Activated naive CD4-positive, alpha-beta T cell treated with anti-CD3 and anti-CD28 coated beads for 36 hours (primary cell): ENCODE measurements at places on chromosomes 13 and 19. TPM values are rescaled to one million over a fixed set of nuclear protein-coding genes. Genes with fewer than 3 reads are reported as not detected.

DNA sequence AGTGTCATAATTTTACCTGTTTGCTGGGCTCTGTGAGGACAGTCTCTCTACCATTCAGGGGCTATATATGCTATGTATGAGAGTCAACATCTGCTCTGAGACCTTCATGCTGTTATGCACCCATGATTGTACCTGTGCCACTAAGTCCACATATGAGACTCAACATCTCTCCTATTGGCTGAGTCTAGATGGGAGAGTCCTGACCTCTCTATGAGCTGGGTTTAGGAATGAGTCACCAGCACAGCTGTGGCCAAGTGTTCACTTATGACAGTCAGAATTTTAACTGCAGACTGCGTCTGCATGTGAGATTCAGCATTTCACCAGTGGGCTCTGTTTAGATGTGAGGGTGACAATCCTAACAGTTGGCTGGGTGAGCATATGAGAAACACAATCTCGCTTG is 49.5 kb downstream of the ZNF729 start:
- H3K27me3 ChIP-seq: no peaks in the 10 kb centered on the region
- H3K36me3 ChIP-seq: no peaks in the 10 kb centered on the region
- H3K4me1 ChIP-seq: no peaks in the 10 kb centered on the region
- no peak overlapping the region for H3K27ac ChIP-seq
- no peak overlapping the region for H3K4me3 ChIP-seq

DNA sequence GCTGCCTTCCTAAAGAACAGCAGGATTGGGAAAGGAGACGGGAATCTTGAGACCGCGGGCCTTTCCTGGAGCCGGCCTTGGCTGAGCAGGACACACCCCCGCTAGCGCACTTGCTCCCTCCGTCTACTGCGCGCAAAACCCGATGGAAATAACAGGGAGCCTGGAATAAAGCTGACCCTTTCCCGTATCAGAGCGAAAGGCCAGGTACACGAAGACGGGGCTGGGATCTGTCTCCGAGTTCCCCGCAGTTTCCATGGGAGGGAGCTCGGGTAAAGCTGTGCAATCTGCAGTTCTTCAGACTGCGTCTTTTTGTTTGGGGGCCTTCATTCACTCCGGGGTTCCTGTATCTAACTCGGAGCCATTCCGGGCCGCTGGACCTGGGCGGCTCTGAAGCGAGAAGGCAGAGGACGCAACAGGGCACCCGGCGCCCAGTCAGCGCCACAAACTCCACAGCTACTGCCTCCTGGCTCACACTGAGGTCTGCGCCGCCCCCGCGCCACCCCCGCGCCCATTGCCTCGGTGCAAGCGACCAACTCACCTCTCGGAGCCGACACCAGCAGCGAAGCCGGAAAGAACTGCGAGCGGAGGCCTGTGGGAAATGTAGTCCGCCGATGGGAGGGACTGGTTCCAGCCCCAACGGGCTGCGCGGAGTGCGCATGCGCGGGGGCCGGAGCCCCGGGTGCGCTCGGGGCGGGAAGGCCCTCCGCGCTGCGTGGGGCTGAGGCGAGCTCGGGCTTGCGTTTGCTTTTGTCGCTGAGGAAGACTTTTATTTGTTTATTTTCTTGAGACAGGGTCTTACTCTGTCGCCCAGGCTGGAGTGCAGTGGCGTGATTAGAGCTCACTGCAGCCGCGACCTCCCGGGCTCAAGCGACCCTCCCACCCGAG is at the start of gene ZFP14:
Gene ZFP14 (minus strand): TSS at position 577 of the 885 bp plus-strand sequence. CDS start 11,309 bp downstream, outside the sequence.
- peaks cover 20% of the 10 kb centered on the region for H3K36me3 ChIP-seq
- DNase-seq: peak; percentile 96
- H3K27me3 ChIP-seq: no peaks in the 10 kb centered on the region
- peak within 1 kb of the TSS; percentile 84 for H3K27ac ChIP-seq
- peak within 1 kb of the TSS; percentile 90 for H3K4me3 ChIP-seq

- DNase-seq: no peak
- no peaks in the 10 kb centered on the region for H3K4me1 ChIP-seq
- no peaks in the 10 kb centered on the region for H3K27me3 ChIP-seq
- no peak overlapping the region for H3K4me3 ChIP-seq
Measured at GRCh38 chr13:89324582-89324981, 1653.4 kb downstream of the SLITRK5 start.

DNA sequence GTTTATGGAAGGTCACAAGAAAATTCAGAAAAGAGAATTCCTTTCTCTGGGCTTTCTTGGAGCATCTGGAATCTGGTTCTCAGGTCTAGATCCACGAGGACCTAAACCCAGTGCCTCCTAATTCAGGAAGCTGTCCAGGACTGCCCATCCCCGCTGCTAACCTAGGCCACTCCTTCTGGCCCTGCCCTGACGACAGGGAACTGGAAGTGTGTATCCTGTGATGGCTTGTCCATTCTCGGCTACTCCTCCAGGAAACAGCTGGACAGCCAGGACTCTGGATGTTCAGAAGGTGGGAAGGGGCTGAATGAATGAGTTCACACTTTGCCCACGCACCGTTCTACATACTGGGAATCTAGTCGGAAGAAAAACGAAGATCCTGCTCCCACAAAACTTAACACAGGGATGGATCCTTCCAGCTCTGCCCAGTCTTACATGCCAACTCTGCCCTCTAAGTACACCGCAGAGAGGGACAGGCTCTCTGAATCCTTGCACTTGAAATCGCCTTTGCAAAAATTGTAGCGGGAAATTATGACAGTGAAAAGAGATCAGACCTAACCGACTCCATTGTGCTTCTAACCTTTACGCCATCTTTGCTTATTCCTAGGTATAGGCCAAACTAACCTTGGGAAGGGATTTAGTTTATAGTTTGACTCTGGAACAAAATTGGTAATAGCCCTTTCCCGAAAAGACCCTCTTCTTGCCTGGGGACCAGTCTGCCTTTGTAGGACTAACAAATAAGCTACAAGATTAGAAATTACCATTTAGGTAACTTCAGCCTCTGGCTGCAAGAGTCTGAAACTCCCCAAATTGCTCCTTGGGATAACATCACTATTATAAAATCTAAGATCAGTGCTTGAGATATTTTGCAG is 1.8 kb downstream of the LSM4 start:
- DNase-seq: no peak
- peaks cover 57% of the 10 kb centered on the region for H3K4me1 ChIP-seq
- peak overlapping the region; percentile 98 for H3K27ac ChIP-seq
- H3K36me3 ChIP-seq: peaks cover 34% of the 10 kb centered on the region

GRCh38 chr13:111623208-111623607 is 302.8 kb downstream of the TEX29 start:
- H3K4me3 ChIP-seq: no peak overlapping the region
- DNase-seq: no peak
- peaks cover 1% of the 10 kb centered on the region for H3K27me3 ChIP-seq

DNA sequence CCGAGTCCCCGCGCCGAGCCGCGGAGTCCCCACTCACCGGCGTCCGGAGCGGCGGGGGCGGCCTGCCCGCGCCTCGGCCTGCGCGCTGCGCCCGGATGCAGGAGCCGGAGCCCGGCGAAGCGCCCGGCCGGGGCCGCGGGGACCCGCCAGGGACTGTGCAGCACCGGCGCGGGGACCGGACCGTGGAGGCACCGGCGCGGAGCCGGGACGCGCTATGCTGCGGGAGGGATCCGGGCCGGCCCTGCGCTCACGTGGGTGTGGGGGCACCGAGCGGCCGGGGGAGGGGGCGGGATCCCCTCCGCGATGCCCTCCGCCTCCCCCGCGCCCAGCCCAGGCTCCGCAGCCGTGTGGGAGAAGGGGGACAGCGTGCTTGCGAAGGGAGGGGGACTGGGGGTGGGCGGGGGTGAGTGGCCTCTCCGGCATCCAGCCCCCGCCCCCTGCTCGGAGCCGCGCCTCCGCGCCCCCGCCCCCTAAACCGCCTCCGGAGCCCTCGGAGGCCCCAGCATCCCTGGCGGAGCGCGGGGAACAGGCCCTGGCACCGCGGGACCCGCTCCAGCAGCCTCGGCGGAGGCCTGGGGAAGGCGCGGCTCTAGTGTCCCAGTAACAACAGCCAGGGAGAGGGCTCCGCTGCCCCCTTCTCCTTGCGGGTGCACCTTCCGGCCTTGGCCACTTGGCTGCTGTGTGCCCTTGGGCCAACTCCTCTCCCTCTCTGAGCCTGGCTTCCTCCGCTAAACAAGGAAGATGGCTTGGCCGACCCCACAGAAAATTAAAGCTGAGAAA is at the start of gene SLC1A6:
Gene SLC1A6 (minus strand): TSS at position 389 of the 780 bp plus-strand sequence. CDS start 6,954 bp downstream, outside the sequence.
- no peak for DNase-seq
- no peak within 1 kb of the TSS for H3K27ac ChIP-seq
- H3K36me3 ChIP-seq: no peaks in the 10 kb centered on the region
- no peak within 1 kb of the TSS for H3K4me3 ChIP-seq

DNA sequence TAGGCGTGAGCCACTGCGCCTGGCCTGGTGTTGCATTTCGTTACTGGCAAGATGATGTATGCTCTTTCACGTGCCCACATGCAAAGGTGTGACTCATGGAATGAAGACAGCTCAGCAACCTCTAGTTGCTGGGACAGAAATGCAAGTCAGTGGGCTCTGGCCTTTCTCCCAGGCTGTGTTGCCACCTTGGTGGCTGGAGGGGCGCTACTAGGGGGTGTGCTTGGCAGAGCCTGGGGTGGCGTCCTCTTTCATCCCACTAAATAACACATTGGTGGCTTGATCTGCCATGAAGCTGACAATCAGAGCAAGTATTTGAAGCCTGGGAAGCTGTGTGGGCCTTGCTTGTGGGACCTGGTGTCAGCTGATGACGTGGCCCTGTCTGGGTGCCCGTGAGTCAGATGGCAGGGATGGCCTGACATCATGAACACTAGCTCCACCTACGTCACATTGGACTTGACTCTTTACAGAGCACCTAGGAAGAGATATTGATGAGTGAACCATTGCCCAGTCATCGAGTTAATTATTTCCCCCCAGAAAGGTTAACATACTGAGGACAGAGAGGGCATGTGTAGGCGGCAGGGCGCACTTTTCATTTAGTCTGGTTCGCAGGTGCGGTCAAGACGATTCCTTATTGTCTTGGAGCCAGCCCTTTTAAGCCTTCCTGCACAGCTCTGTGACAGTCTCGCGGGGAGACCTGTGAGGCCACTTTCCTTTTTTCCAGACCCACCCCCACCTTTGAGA is 154.2 kb downstream of the TM9SF2 start:
- DNase-seq: peak; percentile 31
- no peak overlapping the region for H3K4me3 ChIP-seq
- H3K27me3 ChIP-seq: no peaks in the 10 kb centered on the region
- H3K27ac ChIP-seq: no peak overlapping the region

GRCh38 chr13:50740052-50740741 is 103.3 kb downstream of the DLEU7 start:
- no peak overlapping the region for H3K4me3 ChIP-seq
- no peaks in the 10 kb centered on the region for H3K27me3 ChIP-seq
- H3K36me3 ChIP-seq: no peaks in the 10 kb centered on the region
- no peak for DNase-seq

GRCh38 chr13:30871588-30872275 is 34.3 kb upstream of the MEDAG start:
- H3K4me1 ChIP-seq: no peaks in the 10 kb centered on the region
- peaks cover 5% of the 10 kb centered on the region for H3K27me3 ChIP-seq
- H3K36me3 ChIP-seq: no peaks in the 10 kb centered on the region
- no peak for DNase-seq

GRCh38 chr13:39448834-39449233 is 154.2 kb downstream of the LHFPL6 start:
- H3K4me1 ChIP-seq: no peaks in the 10 kb centered on the region
- DNase-seq: no peak
- peaks cover 9% of the 10 kb centered on the region for H3K27me3 ChIP-seq
- no peaks in the 10 kb centered on the region for H3K36me3 ChIP-seq

DNA sequence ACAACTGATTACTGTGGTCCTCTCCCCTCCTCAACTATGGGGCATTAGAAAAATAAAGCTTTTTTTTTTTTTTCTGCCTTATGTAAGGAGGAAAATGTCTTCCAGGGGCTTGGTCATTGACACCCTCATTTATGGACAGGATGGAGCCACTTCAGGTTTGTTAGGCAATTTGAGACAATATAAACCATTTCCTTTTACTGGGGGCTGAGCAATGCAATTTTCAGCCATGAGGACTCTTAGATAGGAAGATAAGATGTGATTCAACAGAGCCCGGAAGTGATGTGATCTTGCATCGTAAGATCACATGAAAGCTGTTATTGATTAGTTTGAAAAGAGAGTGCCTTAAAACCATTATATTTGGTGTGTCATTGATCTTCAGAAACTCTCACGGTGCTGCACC is 210.8 kb downstream of the OXGR1 start:
- no peak overlapping the region for H3K27ac ChIP-seq
- no peak overlapping the region for H3K4me3 ChIP-seq
- no peaks in the 10 kb centered on the region for H3K27me3 ChIP-seq
- no peaks in the 10 kb centered on the region for H3K4me1 ChIP-seq

DNA sequence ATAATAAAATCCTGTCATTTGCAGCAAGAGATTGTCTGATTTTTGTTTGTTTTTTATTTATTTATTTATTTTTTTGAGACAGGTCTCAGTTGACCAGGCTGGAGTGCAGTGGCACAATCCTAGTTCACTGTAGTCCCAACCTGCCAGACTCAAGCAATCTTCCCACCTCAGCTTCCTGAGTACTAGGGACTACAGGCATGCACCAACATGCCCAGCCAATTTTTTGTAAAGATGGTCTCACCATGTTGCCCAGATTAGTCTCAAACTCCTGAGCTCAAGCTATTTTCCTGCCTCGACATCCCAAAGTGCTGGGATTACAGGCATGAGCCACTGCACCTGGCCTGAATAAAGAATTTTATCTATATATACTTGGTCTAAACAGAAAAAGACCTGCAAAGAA is 17.6 kb downstream of the ZNF233 start:
- H3K27me3 ChIP-seq: no peaks in the 10 kb centered on the region
- H3K4me1 ChIP-seq: no peaks in the 10 kb centered on the region
- H3K4me3 ChIP-seq: no peak overlapping the region
- H3K27ac ChIP-seq: no peak overlapping the region
- DNase-seq: no peak
- peaks cover 55% of the 10 kb centered on the region for H3K36me3 ChIP-seq

DNA sequence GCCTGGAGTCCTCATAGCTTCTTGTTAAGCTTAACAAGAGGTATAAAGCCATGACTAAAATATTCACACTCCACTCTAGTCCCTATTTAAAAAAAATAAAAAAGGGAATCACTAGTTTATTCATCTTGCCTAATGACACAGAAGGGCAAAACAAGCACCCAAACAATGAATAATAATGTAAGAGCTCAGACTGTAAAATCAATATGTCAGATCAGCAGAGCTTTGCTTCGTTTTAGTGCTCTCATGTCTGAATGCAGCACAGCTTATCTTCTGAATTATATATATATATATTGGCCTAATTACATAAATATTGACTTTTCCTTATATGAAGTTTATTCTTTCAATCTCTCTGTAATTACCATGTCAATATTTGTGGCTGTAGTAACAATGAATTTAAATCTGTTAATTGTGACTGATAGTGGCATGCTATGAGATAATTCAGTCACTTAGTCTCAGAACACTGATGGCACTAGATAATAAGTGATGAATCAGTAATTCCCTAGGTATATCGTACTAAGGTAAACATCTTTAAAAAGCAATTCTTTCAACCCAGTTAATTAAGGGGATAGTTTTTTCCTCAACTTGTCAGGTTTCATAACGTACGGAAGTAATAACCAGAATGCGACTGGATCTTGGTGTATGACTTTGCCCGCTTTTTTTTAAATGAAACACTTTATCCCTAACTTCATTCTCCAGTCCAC is 361.9 kb upstream of the GPC6 start:
- H3K27ac ChIP-seq: no peak overlapping the region
- H3K27me3 ChIP-seq: no peaks in the 10 kb centered on the region

ZNF296 gene
- 1.4 TPM for total RNA-seq

KIR3DL2 gene
- not detected for total RNA-seq

GRAMD1A gene
- 125 TPM for total RNA-seq

SULT2B1 gene
- total RNA-seq: not detected

GEMIN7 gene
- 14.7 TPM for total RNA-seq

TJP3 gene
- 0.93 TPM for total RNA-seq

ACP7 gene
- not detected for total RNA-seq

MAG gene
- total RNA-seq: 0.77 TPM

TTC9B gene
- total RNA-seq: not detected

LGALS13 gene
- not detected for total RNA-seq

KASH5 gene
- 3.2 TPM for total RNA-seq

KPTN gene
- total RNA-seq: 15.5 TPM

ADPRHL1 gene
- 0.57 TPM for total RNA-seq
